ENCODE measurements at places on chromosomes 6 and 20. TPM values are rescaled to one million over a fixed set of nuclear protein-coding genes. Genes with fewer than 3 reads are reported as not detected.

Gene NRSN1
- total RNA-seq: not detected

Gene GABRR2
- total RNA-seq: 0.37 TPM

Gene HLA-C
- 73.9 TPM for total RNA-seq

Gene SLC22A2
- total RNA-seq: not detected

Gene RBM24
- not detected for total RNA-seq

Gene PI3
- not detected for total RNA-seq

Gene LTA
- total RNA-seq: not detected

Gene BPIFA1
- total RNA-seq: not detected

Gene GTSF1L
- total RNA-seq: not detected

Gene FITM2
- total RNA-seq: 11.3 TPM

Gene B4GALT5
- 19.1 TPM for total RNA-seq

Gene OGFR
- 42.2 TPM for total RNA-seq

Gene KCNK16
- total RNA-seq: not detected

Gene C20orf204
- 0.98 TPM for total RNA-seq

Gene HSF2
- total RNA-seq: 12.9 TPM
